ENCODE measurements at places on chromosomes 11 and 22.

DNA sequence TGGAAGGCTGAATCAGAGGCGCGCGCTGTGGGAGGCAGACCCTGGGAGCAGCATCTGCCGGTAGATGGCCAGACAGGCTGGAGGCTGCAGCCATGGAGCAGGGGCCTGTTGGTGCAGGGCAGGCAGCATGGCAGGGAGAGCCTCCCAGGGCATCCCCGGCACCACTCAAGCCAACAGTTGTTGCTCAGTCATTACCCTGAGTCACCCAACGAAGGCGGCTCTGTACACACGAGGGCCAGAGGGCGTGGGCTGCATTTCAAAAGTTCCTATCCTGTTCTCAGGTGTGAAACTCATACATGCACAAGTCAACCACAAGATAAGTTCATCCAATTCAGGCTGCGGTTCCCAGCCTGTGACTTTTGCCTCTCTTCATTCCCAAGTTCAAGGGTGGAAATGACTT lies 2.6 kb downstream of the ANO1 start:
- no peak for DNase-seq

- no peak for DNase-seq
Measured at GRCh38 chr11:33040033-33040861, 875 bp downstream of the TCP11L1 start.

GRCh38 chr11:105548359-105548758 lies 61.5 kb upstream of the GRIA4 start:
- DNase-seq, result no peak

GRCh38 chr11:105371311-105371710 lies 231.7 kb upstream of the CARD18 start:
- DNase-seq, result no peak

DNA sequence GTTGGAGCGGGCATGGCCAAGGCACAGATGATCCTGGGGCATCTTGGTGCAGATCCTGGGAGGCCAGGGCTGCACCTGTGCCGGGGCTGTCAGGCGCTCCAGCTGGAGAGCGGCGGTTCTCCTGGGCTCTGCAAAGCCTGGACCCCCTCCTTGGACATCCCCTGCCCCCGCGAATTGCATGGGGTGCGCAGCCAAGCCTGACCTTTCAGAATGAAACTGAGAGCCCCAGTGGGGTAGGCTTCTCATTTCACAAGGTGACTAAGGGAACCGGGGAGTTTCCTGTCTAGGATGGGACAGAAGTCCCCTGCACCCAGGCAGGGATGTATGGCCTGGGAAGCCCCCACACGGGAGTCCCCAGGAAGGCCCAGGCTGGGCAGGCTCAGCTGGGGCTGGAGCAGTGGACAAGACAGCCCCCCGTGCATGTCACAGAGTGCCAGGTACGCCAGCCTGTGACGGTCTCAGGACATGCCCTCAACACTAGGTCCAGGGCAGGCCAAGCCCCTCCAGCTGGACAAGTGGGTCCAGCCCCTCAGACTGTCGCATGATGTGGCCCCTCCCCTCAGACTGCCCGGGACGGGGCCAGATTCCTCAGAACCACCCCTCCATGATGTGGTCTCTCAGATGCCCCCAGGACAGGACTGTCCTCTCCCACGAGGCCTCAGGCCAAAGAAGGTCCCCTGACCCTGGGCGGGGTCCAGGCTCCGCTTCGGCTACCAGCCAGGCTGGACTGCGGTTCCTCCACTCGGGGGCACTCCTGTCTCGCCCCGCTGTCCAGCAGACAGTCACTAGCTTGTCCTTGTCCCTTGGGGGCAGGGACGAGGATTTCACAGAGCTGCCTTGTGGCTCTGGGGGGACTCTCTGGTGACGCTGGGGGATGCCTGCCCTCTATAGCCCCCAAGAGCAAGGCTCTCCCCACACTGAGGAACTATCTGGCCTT lies 2.3 kb downstream of the LSP1 start:
- peak; percentile 63 for DNase-seq

DNA sequence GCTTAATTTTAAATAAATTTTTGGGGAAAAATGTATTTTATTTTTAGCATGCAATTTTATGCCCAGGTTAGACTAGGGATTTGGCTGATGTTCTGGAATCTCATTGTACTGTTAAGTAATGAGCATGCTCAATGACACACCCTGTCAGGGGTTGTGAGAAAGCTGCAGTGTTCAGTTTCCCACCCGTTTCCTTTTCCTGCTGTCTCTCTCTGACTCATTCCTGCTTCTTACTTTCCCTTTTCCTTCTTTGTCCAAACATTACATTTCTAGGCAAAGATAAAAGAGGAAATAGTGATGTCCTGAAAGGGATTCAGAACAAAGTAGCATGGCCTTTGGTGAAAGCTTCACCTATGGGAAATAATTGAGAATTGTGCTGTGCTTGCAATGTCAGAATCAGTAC lies 22.7 kb downstream of the OOSP3 start:
- no peak for DNase-seq

DNA sequence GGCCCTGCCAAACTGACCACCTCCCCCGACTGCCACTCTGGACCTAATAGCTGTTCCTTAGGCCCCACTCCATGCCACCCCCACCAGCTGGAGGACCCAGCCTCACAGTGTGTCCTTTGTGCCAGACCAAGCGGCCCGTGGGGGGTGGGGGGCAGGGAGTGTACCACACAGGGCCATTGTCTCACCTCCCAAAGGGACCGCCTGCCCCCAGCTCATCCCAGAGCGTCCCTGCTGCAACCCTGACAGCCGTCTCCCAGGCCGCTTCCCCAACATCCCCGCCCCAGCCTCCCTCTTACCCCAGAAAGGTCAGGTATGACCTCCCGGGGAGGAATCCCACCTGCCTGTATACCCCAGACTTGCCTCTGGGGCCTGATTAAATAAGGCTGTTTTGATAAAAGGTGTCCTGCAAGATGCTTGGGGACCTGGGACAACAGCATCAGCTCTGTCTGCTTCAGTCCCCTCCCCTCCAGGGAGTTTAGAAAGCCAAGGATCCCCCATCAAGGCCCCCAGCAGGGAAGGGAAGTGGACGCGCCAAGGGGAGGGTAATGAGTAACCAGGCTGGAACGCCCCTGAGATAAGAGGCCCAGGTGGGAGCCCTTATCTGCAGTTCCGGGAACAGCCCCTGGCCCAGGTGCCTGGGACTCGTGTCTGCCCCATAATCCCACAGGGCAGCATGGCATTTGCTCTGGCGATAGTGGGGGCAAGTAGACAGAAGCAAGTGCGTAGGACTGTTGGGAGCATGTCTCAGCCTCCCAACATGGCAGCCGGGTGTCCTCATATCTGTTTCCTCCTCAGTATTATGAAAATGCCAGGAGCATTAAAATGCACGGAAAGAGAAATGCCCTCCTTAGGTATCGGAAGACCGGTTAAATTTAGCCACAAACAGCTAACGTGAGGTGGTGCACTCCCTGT lies 9.0 kb downstream of the CDC42EP1 start:
- peak; percentile 44 for DNase-seq

DNA sequence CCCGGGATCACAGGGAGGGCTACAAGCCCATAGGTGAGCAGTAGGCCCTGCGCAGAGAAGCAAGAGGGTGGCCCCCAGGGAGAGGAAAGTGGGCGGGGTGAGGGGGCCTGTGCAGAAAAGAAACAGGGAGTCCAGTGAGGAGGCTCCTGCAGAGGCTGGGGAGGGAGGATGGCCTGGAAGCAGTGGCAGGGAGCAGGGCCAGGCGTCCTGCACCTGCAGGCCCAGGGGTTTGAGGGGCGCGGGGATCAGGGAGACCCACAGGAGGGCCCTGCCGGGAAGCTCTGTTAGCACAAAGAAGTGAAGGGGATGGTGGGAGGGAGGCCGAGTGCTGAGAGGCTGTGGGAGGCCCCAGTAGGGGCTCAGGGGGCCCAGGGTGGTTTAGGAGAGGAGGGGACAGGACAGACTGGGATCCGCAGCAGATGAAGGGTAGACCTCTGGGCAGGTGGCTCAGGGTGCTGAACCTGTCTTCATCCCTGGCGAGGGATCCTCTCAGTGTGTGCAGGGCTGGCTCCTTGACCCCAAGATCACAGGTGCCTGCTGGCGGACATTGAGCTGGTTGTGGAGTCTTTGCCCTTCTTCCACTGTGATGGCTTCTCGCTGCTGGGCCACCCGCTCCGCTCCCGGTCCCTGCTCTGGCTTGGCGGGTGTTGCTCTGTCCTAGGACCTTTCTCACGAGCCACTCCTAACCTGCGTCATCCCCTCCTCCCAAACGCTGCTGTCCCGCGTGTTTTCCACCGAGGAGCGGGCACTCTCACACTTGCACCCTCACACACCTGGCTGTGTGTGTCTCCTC lies 31.8 kb upstream of the CELSR1 start:
- DNase-seq, result no peak

DNA sequence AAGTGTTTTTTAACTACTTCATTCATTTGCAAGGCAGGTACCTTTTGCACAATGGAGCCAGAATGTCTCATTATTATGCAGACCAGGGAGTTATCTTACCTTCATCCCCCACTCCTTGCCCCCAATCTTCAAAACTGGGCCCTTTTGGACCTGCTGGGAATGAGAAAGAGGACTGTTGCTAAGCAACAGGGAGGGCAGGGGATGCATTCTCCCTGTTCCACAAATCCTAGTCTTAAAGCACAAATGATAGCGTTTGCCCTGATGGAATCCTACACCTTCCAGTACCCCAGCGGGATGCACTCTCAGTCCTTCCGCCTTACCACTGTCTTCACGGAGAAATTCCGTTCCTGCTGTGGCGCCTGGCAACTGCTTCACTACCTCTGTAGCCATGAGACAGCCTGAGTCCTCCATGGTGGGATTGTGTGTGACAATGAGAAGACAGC lies 4.1 kb upstream of the KCNJ1 start:
- peak; percentile 53 for DNase-seq

DNA sequence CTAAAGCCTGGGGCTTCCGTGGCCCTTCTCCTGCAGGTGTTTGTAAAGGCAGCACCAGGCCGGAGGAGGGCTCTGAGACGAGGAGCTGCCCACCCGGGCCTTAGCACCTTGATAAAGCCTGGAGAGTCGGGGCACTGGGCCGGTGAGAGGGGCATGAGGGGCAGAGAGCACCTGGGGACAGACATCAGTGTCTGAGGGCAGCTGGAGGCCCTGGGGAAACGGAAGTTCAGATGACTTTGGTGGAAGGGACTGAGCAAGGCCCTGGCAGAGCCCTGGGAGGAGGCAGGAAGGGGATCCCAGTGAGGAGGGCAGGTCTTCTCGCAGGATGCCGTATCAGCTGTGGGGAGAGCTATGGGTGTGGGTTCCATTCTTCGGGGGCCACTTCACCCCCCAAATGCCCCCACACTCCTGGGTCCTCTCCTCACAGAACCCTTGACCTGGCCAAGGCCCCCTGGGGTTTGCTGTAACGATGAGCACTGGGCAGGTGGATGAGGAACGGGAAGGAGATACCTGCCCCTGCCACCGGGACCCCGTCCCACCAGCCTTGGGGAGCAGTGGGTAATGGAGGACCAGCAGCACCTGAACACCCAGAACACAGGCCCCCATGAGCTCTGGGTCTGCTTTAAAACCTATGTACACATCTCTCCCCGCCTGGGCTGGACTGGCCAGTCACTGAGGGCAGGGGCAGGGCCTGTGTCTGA lies 7.4 kb downstream of the C1QTNF6 start:
- peak; percentile 11 for DNase-seq
